ENCODE measurements at places on chromosomes 6 and 20. TPM values are rescaled to one million over a fixed set of nuclear protein-coding genes. Genes with fewer than 3 reads are reported as not detected.
A peak's percentile ranks its signal among the peaks of the same experiment; 100 is the strongest.

The CRISP2 gene
- total RNA-seq, result not detected

DNA sequence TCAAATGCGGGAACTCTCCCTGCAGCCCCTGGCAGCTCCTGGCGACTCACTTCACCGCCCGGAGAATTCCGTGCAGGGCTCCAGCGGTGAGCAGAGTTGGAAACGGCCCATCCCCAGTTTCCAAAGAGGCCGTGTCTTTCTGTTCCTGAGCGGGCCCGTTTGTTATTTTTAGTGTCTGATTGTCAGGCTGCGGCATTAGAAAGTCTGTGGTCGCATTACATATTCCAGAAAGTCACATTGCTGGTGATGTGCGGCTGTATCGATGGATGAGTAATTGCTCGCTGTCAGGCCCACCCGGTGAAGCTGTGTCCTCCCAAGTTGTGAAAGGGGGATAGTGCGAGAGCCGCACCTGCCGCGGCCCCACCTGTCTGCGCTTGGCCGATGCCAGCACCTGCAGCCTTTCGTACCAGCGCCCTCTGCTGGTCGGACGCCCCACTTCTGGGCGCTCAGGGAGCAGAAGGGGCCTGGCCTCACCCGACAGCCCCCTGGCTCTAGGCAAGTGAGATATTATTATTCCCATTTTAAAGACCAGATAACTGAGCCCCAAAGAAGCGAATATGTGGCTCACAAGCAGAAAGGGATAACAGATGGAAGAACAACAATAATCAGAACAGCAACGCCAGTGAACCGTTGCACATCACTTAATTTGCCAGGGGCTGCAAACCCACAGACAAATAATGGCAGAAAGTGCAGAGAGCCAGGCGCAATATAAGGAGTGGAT lies 244.9 kb downstream of the TSHZ2 start:
- peak; percentile 80 for DNase-seq

The MATN4 gene
- 0.17 TPM for total RNA-seq

The SLC22A1 gene
- 0.67 TPM for total RNA-seq

DNA sequence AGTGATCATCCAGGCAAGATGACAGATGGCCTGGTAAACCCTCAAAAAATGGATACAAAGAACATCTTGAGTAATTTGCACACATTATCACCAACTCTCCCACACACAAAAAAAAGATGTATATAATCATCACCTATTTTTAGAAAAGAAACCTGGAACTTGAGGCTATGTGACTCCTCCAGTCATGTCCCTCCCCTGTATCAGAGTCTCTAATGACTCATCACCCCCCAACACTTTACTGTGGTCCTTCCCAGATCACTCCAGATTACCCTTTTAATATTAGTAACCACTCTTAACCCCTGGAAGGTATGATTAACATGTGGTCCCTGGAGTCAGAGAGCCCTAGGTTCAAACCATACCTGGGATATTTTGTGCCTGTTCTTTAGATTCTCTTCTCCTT lies 144.8 kb downstream of the ZNF217 start:
- DNase-seq, result no peak

- DNase-seq, result no peak
Observed at GRCh38 chr20:50609438-50609989, 81.8 kb downstream of the RIPOR3 start.

DNA sequence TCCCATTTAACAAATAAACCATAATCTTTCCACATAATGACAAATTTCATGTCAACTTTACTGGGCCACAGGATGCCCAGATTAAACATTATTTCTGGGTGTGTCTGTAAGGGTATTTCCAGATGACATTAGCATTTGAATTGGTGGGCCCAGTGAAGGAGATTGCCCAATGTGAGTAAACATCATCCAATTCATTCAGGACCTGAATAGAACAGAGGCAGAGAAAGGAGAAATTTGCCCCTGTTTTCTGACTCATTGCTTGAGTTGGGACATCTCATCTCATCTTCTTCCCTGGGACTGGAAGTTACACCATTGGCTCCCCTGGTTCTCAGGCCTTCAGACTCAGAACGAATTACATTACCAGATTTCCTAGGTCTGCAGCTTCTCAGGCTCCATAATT lies 142.9 kb downstream of the TPBG start:
- no peak for DNase-seq

GRCh38 chr20:12012241-12013222 lies 94.8 kb downstream of the BTBD3 start:
- DNase-seq, result peak; percentile 41

The SNAI1 gene
- not detected for total RNA-seq

DNA sequence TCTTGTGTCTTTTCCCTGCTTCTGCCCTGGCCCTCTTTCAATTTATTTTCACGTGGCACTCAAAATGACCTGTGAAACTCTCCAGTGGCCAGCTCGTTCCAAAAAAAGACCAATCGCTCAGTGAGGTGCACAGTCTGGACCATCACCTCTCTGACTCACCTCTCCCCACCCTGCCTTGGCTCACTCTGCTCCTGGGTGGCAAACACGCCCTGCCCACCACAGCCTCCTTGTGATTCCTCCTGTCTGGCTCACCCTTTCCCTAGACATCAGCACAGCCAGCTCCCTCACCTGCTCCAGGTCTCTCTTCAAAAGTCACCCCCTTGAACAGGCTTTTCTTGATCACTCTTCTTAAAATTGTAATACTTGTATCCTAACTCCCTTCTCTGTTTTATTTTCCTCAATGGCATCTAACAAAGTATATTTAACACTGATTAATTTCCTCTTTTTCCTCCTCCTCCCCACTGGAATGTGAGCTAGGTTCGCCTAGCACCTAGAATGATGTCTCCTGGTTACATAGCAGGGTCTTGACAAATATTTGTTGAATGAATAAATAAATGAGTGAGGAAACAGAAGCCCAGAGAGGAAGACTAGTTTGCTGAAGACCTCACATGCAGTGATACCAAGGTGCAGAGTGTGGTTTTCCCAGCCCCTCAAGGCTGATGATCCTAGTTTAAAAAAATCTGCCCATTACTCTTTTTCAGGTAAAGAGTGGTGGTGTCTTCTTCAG lies 109.0 kb downstream of the GJA10 start:
- no peak for DNase-seq

DNA sequence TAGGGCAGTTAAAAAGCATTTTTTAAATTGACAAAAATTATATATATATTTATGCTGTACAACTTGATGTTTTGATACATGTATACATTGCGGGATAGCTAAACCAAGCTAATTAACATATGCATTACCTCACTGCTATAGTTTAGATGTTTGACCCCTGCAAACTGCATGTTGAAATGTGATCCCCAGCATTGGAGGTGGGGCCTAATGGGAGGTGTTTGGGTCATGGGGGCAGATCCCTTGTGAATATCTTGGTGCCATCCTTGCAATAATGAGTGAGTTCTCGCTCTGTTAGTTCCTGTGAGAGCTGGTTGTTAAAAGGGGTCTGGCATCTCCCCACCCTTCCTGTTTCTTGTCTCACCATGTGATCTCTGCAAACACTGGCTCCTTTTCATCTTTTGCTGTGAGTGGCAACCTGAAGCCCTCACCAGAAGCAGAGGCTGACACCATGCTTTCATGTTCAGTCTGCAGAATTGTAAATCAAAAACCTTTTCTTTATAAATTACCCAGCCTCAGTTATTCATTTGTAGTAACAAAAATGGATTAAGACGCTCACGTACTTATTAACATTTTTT lies 111.8 kb downstream of the MCHR2 start:
- no peak for DNase-seq

The TSHZ2 gene
- total RNA-seq, result 8.1 TPM

DNA sequence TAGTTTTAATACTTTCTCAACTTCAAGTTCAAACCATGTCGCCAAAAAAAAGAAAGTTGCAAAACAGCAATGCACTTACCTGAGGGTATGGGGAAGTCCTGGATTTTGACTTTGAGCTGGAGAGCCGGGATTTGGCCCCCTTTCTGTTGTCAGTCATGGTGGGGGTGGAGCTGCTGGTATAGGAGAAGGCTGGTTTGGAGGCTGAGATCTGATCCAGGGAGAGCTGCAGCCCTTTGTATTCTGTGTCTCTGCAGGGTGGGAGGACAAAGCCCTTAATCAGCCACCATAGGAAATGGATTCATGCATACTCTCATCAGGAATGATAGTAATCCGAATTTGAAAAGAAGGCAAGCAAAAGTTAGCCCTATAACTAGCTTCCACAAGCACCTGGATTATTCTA lies 44.0 kb downstream of the SIM1 start:
- DNase-seq, result no peak

DNA sequence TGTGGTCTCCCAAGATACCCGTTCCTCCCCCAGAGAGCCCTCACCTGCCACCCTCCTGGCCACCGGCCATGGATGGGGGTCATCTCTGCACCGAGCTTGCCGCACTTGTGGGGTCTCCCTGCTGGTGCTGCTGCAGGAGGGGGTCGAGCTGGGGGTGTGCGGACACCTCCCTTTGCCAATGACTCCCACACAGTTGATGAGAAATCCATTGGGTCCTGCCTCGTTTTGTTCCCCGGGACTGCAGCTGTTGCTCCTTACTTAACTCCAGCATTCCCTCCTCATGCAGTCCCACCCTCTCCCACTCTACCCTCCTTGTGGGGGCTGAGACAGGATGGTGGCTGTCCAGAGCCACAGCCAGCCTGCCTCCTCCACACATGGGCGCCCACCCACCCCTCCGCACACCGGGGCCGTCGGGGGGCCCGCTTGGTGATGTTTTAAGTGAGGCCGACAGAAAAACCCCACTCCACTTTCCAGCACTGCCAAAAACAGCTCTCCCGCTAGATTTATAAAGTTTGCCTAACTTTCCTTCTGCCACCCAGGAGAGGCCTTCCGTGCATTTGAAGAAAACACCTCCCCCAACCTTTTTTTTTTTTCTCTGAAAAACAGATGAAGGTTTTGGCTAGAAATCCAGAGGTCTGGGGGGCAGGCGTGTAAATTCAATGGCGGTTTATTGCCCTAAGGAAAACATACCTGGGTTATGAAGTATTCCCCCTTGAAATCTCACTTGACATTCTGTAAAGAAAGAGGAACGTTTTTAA lies 53.5 kb upstream of the APCDD1L start:
- DNase-seq, result no peak

DNA sequence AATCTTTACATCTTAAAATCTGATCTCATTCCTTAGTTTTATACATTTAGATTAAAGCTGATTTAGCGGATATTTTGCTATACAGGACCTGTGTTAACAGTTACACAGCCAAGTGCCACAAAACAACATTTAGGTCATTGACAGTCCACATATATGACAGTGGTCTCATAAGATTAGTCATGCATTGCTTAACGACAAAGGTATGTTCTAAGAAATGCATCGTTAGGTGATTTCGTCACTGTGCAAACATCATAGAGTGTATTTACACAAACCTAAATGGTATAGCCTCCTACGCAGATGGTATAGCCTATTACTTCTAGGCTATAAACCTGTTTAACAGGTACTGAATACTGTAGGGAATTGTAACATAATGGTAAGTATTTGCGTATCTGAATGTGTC lies 21.6 kb downstream of the ADGRG6 start:
- no peak for DNase-seq

DNA sequence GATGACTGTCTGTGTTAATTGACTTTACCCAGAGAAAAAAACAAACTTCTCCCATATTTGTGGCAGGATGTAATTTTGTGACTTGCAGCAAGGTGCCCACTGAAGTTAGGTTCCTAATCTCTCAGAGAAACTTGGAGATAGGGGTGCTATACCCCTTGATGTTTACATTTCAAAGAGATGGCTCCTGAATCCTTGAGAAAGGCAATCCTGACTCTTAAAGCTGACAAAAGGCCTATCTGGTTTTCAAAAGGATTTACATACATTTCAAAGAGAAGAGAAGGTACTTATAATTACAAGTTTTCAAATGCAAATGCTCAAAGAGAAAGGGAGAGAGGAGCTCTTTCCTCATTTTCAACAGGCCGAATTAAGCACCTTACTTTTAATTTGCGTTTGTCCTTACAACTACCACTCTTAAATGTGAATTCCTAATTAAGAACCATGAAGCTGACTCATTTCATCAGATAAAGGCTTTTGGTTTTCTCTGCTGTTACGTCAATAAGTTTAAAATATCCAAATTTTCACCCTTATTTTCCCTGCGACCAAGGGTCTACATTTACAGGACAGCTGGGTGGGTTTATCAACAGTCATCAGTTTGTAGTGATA lies 711.8 kb upstream of the MAP3K7 start:
- no peak for DNase-seq

- no peak for DNase-seq
Observed at GRCh38 chr6:72844614-72845013, 222.8 kb downstream of the KCNQ5 start.

The KCNG1 gene
- total RNA-seq, result not detected

Measured in activated CD4-positive, alpha-beta T cell treated with anti-CD3 and anti-CD28 coated beads, Interleukin-2, amount 10 ng/mL, durations not matched to agents 7 days and 5 days (primary cell).